Pancreas (tissue), 10 donors: ENCODE measurements at places on chromosomes 7 and 10. TPM values are rescaled to one million over a fixed set of nuclear protein-coding genes. Genes with fewer than 3 reads are reported as not detected.

The C10orf53 gene
- not detected for total RNA-seq

The ZC3HAV1L gene
- 4.3 TPM for total RNA-seq

The CAMK2B gene
- 0.83 TPM for total RNA-seq

DNA sequence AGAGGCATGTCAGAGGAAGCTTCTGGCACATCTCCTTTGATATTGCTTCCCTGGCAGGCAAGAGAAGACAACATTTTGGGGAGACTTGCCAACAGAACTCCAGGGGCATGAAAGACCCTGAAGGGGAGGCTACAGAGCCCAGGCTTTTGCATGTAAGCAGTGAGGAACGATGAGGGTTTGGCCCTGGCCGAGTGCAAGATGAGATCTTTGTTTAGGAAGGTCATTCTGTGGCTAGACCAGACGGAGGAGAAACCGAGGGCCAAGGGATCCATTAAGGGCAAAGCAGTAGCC lies 3.8 kb downstream of the SVIL start:
- H3K36me3 ChIP-seq = no peaks in the 10 kb centered on the region
- no peak overlapping the region for H3K4me3 ChIP-seq
- H3K4me1 ChIP-seq = peaks cover 16% of the 10 kb centered on the region
- H3K27ac ChIP-seq = peak overlapping the region; percentile 12
- DNase-seq = no peak

DNA sequence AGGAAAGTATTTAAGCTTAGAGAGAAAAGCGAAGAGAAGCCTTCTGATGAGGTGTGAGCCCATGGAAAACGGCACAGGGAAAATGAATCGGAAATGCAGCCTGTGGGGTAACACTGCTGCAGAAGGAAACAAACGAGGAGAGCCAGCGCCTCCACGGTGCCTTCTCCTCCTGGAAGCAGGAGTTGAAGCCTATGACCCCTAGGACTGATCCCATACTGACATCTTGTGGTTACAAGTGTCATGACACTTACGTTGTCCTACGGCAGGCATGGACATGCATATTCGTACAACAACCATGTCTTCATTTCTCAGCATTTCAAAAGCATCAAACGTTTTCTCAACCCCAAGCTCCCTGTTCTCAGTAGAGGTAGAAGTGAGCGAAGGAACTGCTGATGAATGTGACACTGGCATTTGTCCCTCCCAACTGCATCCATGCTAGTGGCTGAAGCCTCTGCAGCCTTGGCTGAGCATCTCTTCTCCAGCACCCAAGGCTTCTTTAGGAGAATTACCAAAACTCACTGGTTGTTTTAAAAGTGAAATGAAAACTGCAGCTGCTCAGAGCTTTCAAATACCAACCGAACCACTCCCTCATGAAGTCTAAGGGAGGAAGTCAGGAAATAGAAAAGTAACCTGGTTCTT lies 160.2 kb downstream of the JAZF1 start:
- H3K27me3 ChIP-seq = no peaks in the 10 kb centered on the region
- no peak overlapping the region for H3K4me3 ChIP-seq
- no peak overlapping the region for H3K27ac ChIP-seq

- no peak overlapping the region for H3K4me3 ChIP-seq
- H3K4me1 ChIP-seq = peaks cover 19% of the 10 kb centered on the region
- no peaks in the 10 kb centered on the region for H3K27me3 ChIP-seq
Observed at GRCh38 chr7:123191132-123191531, 8.6 kb downstream of the SLC13A1 start.

DNA sequence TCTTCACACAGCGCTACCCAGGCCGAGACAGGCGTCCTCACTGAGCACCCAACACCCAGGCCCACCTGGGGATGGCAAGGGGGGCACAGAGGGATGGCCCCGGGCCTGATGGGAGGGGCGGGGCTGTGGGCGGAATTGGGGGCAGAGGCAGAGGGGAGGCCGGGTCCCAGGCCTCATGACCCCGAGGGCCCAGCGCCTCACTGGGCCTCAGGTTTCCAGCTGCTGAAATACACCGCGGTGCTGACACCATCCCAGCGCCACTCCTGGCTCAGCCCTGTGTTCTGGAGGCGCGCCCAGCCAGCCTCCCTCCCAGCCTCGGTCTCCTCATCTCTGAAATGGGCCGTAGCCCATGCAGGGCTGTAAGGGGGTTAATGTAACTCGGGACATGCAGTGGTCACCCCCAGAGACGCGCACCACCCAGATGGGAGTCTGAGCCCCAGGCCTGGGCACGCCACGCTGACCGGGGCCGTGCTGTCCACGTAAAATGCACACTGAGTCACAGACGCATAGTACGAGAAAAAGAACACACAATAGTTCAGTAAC lies 82.3 kb downstream of the UNCX start:
- H3K4me1 ChIP-seq = no peaks in the 10 kb centered on the region
- no peaks in the 10 kb centered on the region for H3K36me3 ChIP-seq
- H3K27me3 ChIP-seq = no peaks in the 10 kb centered on the region

GRCh38 chr7:30363778-30364563 lies 79.6 kb downstream of the ZNRF2 start:
- no peak overlapping the region for H3K27ac ChIP-seq
- no peaks in the 10 kb centered on the region for H3K27me3 ChIP-seq
- no peak overlapping the region for H3K4me3 ChIP-seq
- H3K4me1 ChIP-seq = no peaks in the 10 kb centered on the region
- no peaks in the 10 kb centered on the region for H3K36me3 ChIP-seq

GRCh38 chr10:15606377-15606776 lies 113.3 kb downstream of the ITGA8 start:
- no peaks in the 10 kb centered on the region for H3K27me3 ChIP-seq
- H3K36me3 ChIP-seq = no peaks in the 10 kb centered on the region
- no peaks in the 10 kb centered on the region for H3K4me1 ChIP-seq

DNA sequence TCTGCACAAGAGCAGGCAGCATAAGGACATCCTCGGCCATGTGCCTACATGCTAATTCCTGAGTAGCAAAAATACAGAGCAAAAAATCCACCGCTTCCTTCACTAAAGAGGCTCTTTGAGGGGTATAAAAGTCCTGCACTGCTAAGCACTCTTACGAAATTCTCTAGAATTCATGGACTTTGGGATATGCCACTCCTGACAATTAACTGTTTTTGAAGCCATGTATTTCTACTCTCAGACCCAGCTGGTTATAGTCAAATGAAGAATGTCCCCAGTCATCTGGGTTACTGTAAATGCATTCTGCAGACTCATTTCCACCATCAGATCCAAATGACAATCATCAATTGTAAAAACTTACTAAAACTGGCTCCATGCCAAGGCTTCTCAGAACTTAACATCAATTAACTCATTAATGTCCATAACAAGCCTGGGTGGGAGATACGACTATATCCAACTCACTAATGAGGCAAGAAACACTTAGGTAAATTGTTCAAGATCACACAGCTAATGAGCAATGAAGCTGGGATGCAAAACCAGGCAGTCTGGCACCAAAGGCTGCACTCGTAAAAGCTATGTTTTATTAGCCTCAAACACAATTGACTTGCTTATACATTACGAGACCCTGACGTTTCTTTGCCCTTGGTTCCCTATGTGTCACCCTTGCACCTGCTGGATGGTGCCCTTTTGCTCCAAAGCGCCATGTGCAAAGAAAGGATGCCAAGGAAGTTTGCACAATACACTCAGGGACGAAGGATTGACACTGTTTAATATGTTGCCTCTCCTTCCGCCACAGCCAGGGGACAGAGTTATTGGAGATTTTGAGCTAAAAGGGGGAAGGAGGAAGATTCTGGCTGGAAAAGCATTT lies 250.4 kb downstream of the ELMO1 start:
- no peak for DNase-seq
- H3K27me3 ChIP-seq = no peaks in the 10 kb centered on the region
- H3K36me3 ChIP-seq = no peaks in the 10 kb centered on the region
- peaks cover 5% of the 10 kb centered on the region for H3K4me1 ChIP-seq
